ENCODE measurements at places on chromosomes 3 and 15.
A peak's percentile ranks its signal among the peaks of the same experiment; 100 is the strongest.

- DNase-seq: no peak
Measured at GRCh38 chr15:35505141-35505540, 40.8 kb downstream of the DPH6 start.

DNA sequence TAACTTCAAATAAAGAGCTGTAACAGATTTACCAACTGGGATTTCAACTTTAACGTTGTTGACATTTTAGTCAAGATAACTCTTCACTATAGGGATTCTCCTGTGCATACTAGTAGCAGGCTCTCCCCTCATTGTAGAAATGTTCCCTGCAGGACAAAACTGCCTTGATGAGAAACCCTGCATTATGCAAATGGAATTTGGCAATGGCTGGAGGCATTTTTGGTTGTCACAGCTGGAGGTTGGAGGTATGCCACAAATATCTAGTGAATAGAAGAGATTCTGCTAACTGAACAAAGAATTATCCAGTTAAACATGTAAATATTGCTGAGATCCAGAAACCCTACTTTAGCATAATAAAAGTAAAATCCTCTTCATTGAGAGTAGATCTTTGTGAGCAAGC is 928.8 kb upstream of the ALCAM start:
- DNase-seq: no peak

- DNase-seq: peak; percentile 69
Measured at GRCh38 chr15:91882858-91883586, 29.5 kb downstream of the SLCO3A1 start.

GRCh38 chr3:32428092-32429068 is 36.7 kb downstream of the CMTM7 start:
- DNase-seq: no peak

- DNase-seq: no peak
Measured at GRCh38 chr3:40737343-40737742, 212.6 kb downstream of the ZNF621 start.

GRCh38 chr3:118846176-118846575 is 188.5 kb downstream of the IGSF11 start:
- no peak for DNase-seq

DNA sequence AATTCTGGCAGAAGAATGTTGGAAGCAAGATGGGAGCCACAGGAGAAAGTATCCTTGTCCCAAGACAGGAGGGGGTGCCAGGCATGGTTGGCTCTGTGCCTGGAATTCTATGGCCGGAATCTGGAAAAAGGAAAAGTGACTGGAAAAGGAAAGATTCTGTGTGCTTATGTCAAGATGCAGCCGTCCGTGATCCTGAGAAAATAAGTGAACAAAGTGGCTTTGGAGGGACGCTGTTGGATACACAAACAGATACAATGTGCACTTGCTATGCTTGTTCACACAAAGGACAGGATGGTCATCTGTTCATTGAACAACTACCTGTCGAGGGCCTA is 28.5 kb upstream of the MUC20 start:
- no peak for DNase-seq

DNA sequence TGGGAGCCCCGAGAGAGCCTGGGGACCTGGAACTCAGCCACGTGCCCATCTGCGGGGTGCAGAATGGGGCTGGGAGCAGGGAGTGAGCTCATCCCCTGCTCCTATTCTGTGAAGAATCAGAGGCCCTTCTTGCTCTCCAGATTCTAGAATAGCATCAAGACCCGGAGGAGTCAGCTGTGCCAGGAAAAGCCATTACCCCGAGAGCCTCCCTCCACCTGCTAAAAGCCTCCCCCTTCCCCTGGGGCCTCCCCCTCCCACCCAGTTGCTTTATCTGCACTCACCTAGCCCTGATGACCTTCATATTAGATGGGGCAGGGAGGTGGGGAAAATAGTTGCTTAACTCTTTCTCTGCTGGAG is 23.1 kb downstream of the CCDC33 start:
- DNase-seq: no peak

DNA sequence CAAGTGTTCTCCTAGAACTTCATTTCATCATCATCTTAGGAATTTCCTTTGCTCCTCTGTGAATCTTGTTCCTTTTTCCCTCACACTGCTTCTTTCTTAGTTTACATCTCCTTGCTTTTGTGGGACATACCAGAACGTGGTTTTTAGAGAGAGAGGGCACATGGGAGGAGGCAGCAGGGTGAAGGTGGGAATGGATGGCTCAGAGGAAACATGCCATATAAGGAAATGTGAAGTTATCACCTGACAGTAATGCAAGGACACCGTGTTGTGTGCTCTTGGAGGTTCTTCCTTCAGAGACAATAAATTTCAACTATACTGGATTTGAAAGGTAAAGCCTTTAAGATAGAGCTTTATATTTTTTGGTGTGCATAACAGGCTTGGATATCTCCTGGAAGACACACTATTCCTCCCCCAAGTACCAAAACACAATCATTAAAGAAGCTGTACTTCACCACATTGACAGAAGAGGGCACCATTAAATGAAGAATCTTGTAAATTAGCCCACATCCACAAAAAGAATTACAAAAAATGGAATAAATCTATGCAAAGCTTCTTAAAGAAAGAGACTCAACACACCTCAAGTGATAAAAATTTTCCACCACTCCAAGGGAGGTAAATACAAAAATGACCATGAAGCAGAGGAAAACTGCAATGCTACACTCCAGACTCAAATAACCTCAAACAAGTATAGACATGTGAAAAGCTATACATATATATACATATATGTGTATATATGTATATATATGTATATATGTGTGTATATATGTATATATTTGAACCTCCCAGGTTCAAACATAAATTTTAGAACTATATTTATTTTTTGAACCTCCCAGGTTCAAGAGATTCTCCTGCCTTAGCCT is 26.1 kb downstream of the RPL39L start:
- DNase-seq: no peak

DNA sequence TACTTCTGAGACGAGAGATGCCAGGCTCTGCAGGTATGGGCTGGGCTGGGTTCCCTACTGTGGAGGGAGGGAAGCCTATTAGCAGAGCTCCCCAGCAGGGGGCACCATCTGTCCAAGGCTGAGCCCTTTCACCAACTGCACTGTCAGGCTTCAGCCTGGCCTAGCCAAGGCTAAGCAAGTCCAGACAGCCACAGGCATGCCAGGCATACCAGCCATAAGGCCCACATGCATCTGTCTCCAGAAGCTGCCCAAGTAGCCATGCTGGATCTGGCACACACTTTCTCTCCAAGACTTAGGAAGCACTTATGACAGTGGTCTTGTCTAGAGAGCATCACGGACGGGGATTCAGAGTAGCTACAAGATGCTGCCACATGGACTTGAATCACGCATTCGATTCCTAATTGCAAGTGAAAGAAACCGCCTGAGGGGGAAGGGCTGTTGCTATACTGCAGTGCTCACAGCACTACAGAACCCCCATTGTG is 28.3 kb downstream of the RUVBL1 start:
- peak; percentile 84 for DNase-seq

GRCh38 chr15:72397796-72398588 is at the start of gene TMEM202:
TMEM202 (plus strand) TSS chr15:72398305; CDS start chr15:72398327, 22 bp downstream.
- no peak for DNase-seq
